Sigmoid colon (tissue), 7 donors: ENCODE measurements at places on chromosomes 3 and 15. TPM values are rescaled to one million over a fixed set of nuclear protein-coding genes. Genes with fewer than 3 reads are reported as not detected.
A peak's percentile ranks its signal among the peaks of the same experiment; 100 is the strongest.

GRCh38 chr15:81747026-81747425 is 298.8 kb downstream of the MEX3B start:
- DNase-seq: no peak

DNA sequence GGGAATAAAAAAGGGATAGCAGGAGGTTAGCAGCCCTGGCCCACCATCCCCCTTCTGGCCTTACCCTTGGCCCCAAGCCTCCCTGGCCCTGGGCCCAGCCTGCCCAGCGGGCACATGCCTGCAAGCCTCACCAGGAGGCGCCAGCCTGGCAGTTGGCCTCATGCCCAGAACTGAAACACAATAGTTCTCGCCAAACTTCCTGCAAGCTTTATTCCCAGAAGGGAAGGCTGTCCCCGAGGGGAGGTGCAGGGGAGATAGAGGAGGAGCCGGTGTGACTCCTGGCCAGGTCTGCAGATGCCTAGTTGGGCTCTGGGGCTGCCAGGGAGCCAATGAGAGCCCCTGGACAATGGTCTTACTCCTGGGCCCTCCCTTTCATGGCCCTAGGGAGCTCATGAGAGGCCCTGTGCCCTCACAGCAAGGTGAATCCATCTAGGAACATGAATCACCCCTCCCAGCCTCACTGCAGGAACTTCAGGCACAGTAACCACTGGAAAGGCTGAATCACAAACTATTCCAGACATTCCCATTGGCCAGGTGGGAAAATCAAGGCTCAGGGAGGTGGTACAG is 4.0 kb downstream of the CCDC33 start:
- peak; percentile 82 for DNase-seq

DNA sequence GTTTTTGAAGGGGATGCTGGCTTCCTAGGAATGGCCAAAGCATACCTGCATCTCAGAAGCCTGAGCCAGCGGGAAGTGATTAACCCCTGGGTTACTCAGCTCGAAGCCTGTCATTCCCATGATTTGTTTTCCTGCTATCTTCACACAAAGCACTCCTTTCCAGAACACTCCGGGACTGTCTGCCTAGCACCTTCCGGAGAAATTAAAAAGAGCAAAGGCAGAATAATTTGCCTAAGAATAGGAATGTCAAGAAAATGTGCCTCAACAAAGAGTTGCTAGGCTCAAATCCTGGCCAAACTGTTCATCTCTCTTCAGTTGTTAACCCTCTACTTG is 34.1 kb downstream of the TPM1 start:
- DNase-seq: no peak

DNA sequence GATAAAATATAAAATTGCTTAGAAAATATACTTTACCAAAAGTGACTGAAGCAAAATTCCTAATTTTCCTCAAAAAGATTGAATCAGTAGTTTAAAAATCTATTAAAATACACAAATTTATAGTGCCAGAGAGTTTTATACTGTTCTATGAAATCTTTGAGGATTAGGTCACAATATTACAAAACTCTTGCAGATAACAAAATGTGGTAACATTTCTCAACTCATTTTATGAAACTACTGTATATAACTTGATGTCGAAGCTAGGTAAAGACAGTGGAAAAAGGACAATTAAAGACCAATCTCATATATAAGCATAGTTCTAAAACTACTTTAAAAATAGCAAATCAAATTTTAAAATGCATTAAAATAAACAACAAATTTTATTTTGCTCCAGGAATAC is 15.9 kb downstream of the VEPH1 start:
- DNase-seq: no peak

FANCD2OS gene
- not detected for total RNA-seq

- peak; percentile 95 for DNase-seq
These were observed at the start of gene PLXNB1 for GRCh38 chr3:48429960-48430707. TSS of gene PLXNB1 (minus strand) at chr3:48430086. CDS start at chr3:48424611, 5,475 bp downstream.

GRCh38 chr3:194773771-194774455 is 88.2 kb downstream of the FAM43A start:
- peak; percentile 56 for DNase-seq

DNA sequence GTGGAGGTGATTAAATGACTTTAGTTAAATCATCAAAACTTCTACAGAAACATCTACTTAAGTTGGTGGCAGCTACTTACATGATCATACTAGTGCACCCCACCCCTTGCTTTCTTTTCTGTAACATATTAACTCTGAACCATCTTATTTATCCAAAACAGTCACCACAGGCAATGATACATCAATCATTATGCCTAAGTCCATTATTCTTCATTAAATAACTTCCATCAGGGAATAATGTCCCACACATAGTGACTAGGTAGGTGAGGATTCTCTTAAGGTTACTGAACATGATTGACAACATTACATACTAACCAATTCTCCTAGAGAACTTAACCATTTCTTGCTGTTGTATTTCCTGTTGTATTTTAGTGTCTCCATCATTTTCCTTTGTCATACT is 210.2 kb downstream of the NR1D2 start:
- no peak for DNase-seq

DNA sequence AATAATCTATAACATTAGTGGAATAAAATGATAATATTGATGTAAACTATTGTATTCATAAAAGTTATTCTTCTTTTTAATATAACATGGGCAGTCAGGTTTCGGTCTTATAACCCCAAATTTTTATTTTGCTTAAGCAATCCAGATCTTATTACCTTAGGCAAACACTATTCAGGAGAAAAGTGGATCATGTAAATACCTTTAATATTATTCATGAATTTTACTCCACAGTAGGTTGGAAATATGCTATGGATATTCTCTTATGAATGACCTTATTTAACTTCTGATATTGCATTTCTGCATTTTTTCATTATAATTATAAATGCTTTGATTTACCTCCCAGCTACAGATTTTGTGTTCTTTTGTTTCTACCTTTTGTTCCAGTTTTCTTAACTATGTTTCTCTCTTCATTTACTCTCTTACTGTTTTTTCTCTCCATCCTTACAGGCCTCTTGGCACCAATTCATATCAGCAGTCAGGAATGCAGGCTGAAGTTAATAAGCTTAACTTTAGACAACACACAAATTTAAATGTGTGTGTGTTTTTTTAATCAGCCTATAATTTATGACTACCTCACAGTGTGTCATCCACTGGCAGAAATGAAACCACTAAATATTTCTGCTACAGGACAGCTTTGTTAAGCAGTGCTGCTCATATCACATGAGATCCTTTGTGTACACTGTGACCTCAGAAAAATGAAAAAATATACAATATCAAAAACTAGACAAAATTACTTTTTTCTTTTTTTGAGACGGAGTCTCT is 111.0 kb downstream of the NSUN3 start:
- DNase-seq: no peak

DNA sequence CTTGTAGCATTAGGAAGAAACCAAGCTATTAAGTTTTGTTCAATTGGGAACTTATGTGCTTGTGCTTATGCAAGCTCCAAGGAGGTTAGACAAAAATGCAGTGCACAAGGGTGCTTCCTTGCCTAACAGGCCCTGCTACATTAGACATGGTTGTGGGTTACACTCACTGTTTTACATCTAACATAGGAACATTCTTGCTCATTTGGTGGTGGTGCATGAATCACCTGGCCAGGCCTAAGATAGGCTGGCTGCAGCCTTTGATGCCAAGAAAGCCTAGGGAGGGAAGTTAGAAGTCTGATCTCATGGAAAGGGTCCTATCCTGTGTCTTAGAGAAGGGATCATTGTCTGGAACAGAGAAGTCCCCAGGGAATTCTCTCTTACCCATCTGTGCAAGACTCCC is 43.5 kb downstream of the CA12 start:
- no peak for DNase-seq

MKRN2 gene
- total RNA-seq: 28.8 TPM

DNA sequence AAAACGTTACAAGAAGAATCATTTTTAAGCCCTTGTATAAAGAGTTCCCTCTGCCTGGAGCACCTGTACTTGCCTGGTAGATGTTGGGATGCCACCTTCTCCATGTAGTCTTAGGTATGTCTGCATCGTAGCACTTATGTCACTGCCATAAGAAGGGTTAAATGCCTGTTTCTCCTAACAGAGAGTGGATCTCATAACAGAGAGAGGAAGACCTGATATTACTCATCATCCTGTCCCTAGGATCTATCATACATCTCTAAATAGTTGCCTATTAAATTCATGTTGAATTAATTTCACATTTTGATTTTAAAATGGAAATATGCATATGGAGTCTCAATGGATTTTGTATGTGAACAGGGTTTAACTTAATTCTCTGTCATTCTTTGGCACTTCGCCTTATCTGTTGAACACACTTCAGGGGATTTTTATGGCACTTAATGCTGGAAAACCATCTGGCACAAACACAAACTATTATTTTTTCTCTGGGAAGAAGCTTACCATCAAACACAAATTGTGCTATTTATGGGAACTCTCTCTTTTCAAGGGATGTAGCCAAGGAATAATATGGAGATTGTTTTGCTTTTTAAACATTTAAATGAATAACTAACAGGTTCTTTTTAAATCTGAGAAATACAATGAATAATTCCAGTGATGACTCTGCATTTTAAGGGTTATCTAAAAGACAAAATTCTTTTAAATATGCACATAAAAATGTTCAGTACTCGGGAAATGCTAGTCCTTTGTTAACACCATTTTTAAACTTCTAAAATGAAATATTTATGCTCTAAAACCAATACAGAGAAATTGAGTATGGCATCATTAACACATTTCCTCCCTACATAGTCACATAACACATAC is 230.7 kb downstream of the ZNF385D start:
- DNase-seq: no peak

GRCh38 chr15:63986751-63987341 is 59.4 kb downstream of the DAPK2 start:
- no peak for DNase-seq

- DNase-seq: no peak
These were observed 10.4 kb upstream of the FBXL22 start for GRCh38 chr15:63586790-63587189.

DNA sequence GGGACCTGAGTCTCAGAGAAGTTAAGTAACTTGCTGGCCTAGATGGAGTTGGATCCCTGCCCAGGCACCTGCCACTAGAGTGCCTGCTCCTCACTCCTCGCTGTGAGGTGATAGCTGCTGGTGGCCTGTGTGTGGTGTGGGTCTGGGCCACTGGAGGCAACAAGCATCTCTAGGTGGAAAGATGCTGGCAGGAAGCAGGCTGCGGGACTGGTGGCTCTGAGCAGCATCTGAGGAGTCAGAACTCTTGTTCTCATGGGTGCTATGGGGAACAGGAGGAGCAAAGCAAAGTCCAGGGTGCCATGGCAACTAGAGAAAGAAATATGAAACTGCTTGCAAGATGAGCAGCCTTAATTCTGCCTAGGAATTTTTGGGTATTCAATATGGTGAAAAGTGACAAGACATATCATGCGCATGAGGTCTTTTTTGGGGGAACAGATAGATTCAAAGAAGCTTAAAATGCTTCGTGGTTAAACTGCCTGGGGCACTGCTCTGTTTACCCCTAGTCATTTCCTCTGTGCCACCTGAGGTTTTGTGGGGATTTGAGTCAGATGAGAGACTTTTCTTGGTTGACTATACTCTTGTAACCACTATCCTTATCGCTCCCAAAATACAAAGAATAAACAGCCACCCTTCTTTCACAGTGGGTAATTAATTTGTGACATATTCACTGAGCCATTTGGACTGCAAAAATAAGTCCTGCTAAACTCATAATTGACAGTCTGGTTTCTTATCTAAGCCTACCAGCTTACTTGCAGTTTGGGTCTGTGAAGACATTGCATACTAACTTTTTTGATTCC is 50.3 kb downstream of the MED12L start:
- DNase-seq: no peak

- DNase-seq: no peak
These were observed 81.1 kb downstream of the XXYLT1 start for GRCh38 chr3:195189821-195190220.

DZIP1L gene
- 11.2 TPM for total RNA-seq

RPP14 gene
- total RNA-seq: 13.2 TPM
